Aortic smooth muscle cell (primary cell): ENCODE measurements at places on chromosomes 3 and 15. TPM values are rescaled to one million over a fixed set of nuclear protein-coding genes. Genes with fewer than 3 reads are reported as not detected.

Gene HRG
- not detected in 2 replicates for total RNA-seq

Gene ELL3
- total RNA-seq = 2.4 and 3.4 TPM in 2 replicates

Gene CCNB2
- total RNA-seq = 24.0 and 25.8 TPM in 2 replicates

Gene PLSCR4
- total RNA-seq = 76.5 and 99.1 TPM in 2 replicates

Gene CCR8
- total RNA-seq = not detected in 2 replicates

Gene RBPMS2
- under 0.01 TPM in 1 of 2 replicates, not detected in the other for total RNA-seq
